ENCODE measurements at places on chromosomes 5 and 9. TPM values are rescaled to one million over a fixed set of nuclear protein-coding genes. Genes with fewer than 3 reads are reported as not detected.

DNA sequence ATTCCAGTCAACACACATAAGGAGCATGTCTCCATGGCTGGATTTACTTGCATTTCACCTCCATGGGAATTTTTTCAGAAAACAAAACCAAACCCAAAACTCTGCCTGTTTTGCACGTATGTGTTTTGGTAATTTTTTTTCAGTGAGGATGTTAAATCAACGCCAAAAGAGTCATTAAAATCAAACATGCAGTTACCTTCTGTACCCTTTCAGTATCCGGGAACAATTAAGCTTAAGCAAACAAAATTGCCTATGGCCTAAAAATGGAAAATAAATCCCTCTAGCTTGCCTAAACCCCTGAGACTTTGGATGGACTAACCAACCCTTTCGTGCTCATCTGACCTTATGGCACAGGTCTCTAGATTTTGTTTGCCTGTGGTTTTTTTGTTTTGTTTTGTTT is 209.2 kb upstream of the KLF4 start:
- DNase-seq = no peak

Gene COL23A1
- 34.0 TPM for total RNA-seq

Gene PTPRD
- 139 TPM for total RNA-seq

DNA sequence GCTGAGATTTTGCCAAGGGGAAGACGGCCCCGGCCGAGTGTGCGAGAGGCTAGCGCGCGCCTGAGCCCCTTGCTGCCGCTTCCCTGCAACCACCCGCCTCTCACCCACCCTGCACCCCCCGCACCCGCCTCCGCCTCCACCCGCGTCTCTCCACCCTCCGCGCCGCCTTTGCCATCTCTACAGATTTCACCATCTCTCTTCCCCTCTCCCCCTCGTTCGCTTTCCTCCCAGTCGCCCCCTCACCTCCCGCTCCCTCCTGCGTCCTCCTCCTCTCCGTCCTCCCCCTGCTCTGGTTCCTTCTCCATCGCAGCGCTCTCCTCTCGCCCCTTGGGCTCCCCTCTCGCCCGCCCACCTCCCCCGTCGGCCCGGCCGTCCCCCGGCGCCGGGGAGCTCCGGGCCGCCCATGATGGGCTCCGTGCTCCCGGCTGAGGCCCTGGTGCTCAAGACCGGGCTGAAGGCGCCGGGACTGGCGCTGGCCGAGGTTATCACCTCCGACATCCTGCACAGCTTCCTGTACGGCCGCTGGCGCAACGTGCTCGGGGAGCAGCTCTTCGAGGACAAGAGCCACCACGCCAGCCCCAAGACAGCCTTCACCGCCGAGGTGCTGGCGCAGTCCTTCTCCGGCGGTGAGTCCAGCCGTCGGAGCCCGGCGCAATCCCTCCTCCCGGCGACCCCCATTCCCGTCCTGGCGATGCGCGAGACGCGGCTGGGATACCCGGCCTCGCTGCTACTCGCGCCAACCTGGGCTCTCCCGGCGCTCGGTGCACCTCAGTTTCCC is at the start of gene PRDM12:
Gene PRDM12, plus strand, starts transcription at position 344 of the 778 bp plus-strand sequence. Its CDS starts 60 bp downstream, at position 404.
- no peak for DNase-seq

DNA sequence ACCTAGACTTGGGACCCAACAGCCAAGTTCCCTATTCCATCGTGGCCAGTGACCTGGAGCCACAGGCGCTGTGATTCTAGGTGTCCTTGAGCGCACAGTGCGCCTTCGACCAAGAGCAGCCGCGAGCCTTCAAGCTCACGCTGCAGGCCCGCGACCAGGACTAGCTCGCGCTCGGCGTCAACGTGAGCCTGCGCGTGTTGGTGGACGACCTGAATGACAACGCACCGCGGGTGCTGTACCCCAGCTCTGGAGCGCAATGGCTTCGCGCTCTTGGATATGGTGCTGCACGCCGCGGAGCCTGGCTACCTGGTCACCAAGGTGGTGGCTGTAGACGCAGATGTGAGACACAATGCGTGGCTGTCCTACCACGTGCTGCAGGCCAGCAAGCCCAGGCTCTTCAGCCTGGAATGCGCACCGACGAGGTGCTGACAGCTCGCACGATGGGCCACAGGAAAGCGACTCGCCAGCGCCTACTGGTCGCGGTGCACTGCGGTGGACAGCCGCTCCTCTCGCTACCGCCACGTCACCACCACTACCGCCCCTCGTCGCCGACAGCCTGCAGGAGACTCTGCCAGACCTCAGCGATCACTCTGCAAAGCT is 11.4 kb downstream of the PCDHGA12 start:
- no peak for DNase-seq

Measured in neural crest cell (in vitro differentiated cells).